ENCODE measurements at places on chromosomes 7 and 10.

GRCh38 chr10:133379801-133380666 is 972 bp downstream of the PAOX start:
- DNase-seq = no peak

GRCh38 chr7:86149024-86149665 is 494.6 kb upstream of the GRM3 start:
- DNase-seq = no peak

DNA sequence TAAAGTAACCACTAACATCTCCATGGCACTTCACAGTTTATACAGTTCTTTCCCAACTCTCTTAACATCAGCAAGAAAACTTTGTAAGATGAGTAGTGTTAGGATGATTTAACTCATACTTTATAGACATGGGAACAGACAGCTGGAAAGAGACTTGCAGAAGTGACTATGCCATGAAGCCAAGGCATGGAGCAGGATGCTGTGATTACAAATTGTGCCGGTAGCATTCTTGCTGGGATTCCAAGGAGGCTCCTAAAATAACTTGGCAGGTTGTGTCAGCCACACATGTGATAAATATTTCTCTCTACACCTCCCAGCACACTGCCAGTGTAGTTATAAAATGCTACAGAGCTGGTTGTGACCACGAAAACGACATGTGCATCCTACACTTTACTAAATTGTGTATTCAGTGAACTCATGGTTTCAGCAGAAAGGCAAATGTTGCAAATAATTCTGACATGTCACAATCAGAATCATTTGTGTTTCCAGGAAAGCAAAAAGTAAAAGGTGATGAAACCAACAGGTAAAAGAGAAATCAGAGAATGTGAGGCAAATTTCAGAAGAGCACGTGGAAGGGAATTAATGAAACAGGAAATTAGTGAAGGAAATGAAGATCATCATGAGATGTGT is 5.6 kb upstream of the CYP3A4 start:
- DNase-seq = peak; percentile 11

- DNase-seq = peak; percentile 35
Observed at GRCh38 chr7:118870187-118870586, 645.7 kb downstream of the ANKRD7 start.

- no peak for DNase-seq
Observed at GRCh38 chr7:107613948-107614347, 33.9 kb downstream of the BCAP29 start.

DNA sequence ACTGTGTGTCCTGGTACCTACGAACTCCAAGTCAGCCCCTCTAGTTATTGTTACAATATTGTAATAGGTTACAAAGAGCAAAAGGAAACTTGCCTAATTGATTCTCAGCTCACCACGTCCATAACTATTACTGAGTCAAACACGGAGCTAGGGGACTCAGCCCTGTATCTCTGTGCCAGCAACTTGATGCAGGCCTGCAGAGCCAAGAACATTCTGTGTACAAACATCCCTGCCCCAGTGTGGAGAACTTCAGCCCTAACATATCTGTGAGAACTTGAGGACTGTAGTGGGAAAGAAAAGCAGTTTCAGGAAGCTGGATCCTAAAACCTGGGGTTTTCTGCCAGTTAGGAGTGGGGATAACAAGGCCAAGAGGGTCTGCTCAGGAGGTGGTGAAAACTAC is 114.9 kb upstream of the PRSS58 start:
- DNase-seq = no peak

- DNase-seq = no peak
Observed at GRCh38 chr10:132572545-132572937, 35.0 kb downstream of the INPP5A start.

DNA sequence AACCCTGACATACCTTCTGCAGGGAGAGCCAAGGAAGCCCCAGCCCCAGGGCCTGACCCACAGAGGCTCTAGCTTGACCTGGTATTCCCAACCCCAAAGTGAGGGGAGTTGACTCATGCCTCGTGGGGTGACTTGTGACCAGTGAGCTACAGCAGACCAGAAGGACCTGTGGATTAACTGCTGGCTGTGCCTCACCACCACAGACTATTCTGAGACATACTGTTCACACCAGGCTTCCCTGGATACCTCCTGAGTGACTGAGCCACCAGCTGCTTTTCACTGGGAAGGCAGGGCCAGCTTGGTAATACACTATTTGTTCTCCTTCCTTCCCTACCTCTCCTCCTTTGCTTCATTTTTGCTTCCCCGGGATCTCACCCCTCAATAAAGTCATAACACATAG is 7.3 kb downstream of the PLXNA4 start:
- no peak for DNase-seq

- DNase-seq = no peak
Observed at GRCh38 chr7:50095634-50096033, 2.6 kb upstream of the ZPBP start.

- no peak for DNase-seq
Observed at GRCh38 chr10:97063983-97064837, 121.5 kb downstream of the SLIT1 start.

DNA sequence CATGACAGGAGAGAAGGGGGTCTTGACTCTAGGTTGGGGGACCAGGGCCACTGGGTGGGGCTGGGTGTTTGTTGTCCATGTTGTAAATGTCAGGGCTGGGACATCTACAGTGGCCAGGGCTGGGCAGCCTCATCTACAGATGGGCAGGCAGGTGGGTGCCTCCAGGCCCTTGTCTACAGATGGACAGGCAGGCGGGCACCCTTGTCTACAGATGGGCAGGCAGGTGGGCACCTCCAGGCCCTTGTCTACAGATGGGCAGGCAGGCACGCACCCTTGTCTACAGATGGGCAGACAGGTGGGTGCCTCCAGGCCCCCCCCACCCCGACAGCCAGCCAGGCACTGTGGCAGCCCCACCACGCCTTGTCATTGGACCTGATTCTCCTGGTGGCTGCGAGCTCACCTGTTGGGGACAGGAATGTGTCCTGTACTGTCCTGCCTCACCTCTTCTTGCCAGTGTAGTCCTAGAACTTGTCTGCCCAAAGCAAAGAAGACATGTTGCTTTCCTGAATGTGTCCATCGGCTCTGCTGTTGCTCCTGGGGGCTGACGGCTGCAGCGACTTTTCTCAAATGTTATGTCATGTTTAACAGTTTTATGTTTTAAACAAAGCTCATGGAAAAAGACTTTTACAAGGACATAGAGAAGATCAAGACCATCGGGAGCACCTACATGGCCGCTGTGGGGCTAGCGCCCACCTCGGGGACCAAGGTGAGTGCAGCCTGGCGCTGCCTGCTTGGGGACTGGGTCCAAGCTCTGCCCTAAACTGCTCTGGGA is 129.9 kb downstream of the ADCY1 start:
- no peak for DNase-seq

GRCh38 chr7:16051561-16052255 is 365.2 kb upstream of the MEOX2 start:
- no peak for DNase-seq

- no peak for DNase-seq
Observed at GRCh38 chr7:122989577-122989976, 5.9 kb downstream of the TAS2R16 start.

GRCh38 chr7:143391462-143392404 is 10.6 kb downstream of the ZYX start:
- no peak for DNase-seq

DNA sequence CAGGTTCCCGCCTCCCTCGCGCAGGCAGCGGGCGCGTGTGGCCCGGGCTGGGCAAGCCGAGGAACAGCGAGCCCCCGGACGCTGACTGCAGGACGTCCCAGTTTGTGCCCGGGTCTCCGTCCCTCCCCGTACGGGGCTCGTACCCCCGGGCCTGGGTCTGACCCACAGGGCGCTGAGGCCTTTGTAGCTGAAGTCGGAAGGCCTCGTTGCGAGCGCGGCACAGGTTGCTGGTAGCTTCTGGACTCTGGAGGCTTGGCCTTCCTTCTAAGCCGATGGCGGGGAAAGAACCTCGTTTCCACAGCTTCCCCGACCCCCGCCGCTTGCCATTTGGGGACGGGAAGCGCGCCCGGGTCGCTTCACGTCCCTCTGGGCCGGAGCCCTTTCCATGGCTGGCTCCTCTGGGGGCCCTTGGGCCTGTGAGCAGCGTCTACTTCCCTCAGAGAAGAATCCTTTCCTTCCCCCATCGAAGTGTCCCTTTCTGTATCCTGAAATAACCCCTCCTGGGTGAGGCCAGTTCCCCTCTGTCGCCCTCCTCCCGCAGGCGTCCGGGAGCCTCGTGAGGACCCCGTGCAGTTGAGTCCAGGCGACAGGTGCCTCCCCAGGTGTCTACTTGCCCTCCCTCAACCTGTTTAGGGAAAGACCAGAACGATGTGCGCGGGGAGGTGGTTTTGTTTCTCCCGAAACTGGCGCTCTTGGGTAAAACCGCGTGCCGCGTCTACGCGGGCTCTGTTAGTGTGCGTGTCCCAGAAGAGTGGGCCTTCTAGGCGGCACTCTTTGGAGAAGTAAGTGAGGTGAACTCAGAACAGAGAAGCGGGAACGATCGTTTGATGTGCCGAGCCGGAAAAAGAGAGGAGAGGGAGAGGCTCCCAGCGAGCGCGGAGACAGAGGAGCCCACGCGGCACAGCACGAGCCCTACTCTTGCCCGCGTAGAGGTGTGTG is 9.3 kb downstream of the EVX1 start:
- DNase-seq = no peak

DNA sequence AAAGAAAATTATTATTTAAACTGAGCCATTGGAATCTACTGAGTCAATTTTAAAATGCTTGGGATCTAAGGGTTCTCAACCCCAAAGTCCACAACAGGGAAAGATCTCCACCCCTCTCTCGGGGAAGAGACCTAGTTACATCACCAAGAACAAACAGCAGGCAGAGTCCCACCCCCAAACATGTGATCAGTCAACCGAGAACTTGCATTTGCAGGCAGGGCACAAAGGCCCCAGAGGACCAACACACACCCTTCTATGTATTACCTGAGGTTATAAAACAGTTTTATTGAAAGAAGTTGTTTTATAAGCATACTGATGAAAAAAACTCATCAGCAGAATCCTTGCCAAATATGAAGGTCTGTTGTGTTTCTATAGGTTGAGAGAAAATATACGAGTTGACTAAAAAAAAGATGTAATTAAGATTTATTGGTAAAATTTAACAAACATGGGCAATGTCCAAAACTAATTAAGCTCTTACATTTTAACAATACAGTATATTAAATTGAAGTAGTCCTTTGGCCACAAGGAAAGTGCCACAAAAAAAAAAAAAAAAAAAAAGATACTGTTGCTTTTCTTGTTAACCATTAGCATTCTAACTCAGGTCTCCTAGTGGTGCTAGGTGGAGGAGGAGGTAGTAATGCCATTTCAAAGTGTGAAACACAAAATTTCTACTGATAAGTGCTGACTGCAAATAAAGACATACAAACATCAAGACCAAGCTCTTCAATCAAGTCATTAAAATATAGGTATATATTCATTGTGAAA is 975 bp upstream of the USP54 start:
- peak; percentile 75 for DNase-seq

DNA sequence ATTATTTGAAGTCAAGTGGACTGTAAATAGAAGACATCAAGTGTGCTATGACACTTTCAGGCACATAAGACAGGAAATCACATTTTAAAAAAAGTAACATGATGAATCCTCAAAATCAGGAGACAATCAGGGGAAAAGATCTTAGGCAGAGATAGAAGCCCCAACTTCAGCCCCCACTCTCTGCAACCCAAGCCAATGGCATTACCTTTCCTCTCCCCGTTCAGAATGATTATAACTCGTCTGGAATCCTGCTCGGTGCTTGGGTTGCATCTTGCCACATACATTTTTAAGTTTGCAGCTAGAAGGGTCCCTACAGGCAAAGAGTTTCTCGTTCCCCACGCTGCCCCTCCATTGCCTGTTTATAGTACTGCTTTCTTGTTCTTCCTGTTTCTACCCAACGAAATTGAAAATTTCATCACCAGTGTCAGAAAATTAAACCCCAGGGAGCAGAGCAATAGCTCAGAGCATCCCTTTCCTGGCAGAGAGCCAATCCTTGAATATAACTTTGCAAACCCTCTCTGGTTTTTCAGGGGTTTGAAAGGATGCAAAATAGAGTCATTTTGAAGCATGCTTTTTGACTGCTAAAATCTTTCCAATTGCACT is 260.5 kb upstream of the AOAH start:
- no peak for DNase-seq

- no peak for DNase-seq
Observed at GRCh38 chr10:58638388-58638787, 125.7 kb downstream of the BICC1 start.

DNA sequence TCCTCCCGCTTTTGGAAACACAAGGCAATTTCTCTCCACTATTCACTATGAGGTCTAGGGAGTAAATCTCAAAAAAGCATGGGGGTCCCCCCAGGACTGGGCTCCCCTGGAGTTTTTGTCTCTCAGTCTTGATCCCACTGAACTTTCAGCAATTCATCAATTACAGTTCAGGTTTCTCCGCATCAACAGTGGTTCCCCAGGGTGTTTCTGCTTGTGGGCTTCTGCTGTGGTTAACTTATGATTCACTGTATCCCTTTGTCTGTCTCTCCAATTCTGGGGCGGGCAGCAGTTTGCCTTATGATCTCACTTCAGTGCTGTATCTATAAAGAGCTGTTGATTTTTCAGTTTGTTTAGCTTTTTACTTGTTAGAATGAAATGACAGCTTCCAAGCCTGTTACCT is 142.6 kb upstream of the CDC14C start:
- peak; percentile 3 for DNase-seq

DNA sequence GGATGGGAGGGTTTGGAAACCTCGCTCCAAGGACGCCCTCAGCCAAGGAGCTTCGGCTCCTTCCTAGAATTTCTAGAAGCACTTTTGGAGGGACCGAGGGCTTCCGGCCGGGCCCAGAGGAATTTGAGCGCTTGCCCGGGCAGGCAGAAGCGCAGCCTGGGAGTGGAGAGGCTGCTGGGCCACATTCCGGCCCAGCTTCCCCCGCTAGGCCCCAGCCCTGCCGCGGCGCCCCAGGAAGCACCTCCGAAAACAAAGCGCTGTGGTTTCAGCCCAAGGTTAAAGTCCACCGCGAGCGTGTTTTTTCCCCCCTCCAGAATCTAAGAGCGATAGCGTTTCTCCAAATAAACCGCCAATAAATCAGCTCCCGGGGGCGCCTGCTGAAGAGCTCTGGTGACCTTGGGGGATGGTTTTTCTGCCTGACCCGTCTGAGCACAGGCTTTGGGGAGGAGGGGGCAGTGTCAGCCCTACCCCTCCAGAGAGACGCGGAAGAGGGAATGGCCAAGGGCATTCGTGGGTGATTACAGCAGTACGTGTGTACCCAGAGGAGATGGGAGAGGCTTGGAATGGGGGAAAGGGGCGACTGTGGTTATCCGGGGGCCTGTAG is 5.7 kb upstream of the TNRC18 start:
- peak; percentile 71 for DNase-seq

DNA sequence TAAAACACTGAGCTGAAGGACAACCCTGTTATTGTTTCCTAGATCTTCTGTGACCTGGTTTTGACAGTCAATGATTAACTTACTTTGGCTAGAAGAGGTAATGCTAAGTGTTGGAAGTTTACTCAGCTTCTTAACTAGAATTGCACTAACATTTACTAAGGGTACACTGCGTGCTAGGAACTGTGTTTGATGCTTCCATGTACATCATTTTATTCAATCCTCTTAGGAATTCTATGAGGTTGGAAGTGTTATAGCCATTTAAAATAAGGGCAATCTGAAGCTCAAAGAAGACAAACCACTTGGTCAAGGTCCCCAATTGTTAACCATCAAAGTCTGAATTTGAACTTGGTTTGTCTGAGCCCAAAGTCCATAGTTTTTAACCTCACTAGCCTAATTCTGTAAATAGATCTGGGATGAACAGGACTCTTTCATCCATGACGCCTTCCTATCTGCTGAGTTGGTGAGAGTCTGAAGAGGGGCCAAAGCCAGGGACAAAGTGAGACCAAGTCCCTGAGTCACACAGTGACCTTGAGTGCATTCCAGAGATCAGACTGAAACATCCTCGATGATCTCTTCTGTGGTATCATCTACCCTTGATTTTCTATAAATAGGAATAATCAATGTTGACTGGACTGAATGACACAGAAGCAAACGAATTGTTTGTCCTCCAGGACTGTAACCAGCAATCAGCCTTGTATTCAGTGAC is 29.2 kb upstream of the ZNRF2 start:
- no peak for DNase-seq

All from bronchial epithelial cell (primary cell).